ENCODE measurements at places on chromosomes 7 and 10. TPM values are rescaled to one million over a fixed set of nuclear protein-coding genes. Genes with fewer than 3 reads are reported as not detected.

DNA sequence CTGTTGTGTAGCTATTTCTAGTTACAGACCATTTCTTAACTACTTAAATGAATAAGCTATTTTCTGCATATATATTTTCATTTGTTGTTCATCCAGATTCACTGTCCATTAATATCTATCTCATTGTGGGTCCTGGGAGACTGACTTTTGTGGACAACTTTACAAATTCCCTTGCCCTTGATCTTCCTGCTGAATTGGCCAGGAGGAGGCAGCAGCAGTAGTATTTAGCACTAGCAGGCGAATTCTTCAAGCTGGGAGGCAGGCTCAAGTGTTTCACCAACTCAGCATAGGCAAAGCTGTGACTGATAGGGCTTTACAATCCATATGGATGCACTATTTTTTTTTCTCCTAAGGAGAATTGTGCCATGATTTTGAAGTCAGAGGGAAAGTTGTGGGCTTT lies 461.0 kb upstream of the NRG3 start:
- no peak for DNase-seq

The CFAP69 gene
- 10.4 TPM for total RNA-seq

- DNase-seq: no peak
Observed at GRCh38 chr7:25671111-25671510, 442.8 kb upstream of the NPVF start.

The TMEM176B gene
- total RNA-seq: 57.8 TPM

DNA sequence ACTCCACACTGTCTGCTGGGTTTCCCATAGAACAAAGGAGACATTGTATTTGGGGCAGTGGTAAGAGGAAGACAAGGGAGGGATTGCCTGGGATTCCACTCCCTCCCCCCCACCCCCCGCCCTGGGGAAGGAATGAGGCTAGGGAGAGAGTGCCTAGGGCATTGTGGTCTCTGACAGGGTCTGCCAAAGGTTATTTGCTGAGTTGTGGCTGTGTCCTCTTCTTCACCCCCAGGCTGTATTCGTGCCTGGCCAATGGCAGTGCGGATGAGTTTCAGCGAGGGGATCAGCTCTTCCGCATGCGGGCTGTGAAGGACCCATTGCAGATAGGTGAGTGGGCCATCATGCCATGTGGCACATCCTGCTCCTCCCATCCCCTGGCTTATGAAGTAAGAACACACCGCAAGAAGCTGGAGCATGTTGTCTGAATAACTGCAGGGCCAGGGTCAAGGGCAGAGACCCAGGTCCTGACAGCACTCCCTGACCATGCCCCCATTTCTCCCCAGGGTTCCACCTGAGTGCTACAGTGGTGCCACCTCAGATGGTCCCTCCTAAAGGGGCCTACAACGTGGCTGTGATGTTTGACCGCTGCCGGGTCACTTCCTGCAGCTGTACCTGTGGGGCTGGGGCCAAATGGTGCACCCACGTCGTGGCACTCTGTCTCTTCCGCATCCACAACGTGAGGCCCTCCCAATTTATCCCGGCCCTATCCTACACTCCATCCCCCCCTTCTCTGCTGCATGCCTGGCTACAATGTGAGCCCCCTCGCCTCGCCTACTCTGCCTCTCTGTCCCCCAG lies 3.7 kb downstream of the ZSWIM8 start:
- peak; percentile 68 for DNase-seq

GRCh38 chr10:19815731-19816410 lies 361 bp upstream of the PLXDC2 start:
- peak; percentile 92 for DNase-seq

GRCh38 chr7:101615446-101615845 lies 13.7 kb downstream of the MYL10 start:
- DNase-seq: no peak

DNA sequence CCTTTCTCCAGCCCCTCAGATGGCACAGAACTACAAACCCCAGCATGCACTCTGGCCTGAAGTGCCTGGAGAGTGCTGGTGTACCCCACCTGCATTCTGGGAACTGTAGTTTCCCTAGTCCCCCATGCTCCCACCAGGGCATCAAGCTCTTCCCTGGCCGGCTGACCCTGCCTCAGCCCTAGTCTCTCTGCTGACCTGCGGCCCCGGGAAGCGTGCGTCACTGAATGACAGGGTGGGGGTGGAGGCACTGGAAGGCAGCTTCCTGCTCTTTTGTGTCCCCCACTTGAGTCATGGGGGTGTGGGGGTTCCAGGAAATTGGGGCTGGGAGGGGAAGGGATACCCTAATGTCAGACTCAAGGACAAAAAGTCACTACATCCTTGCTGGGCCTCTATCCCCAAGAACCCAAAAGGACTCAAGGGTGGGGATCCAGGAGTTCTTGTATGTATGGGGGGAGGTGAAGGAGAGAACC lies 2.1 kb downstream of the NOS3 start:
- DNase-seq: no peak

- no peak for DNase-seq
Observed at GRCh38 chr10:22783807-22784206, 69.4 kb upstream of the PIP4K2A start.

The OR6B1 gene
- total RNA-seq: not detected

DNA sequence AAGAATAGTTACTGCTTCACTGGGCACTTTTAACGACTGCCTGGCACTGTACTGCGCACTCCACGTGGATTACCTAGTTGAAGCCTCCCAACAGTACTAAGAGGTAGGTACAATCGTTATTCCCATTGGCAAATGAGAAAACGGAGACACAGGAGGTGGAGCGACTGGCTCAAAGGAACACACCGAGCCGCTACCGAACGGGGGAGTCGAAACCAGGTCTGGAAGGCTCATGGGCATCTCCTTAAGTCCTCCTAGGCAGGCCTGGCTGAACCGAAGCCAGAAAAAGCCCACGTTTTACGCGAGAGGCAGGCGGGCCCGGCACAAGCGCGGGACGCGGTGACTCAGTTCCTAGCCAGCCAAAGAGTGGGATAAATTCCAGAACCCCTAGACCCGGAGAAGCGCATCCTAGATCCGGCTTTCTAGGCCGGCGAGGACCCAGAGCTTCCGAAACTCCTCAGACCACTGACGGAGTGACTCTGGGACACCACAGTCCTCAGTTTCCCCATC lies 472 bp downstream of the PDAP1 start:
- peak; percentile 93 for DNase-seq

DNA sequence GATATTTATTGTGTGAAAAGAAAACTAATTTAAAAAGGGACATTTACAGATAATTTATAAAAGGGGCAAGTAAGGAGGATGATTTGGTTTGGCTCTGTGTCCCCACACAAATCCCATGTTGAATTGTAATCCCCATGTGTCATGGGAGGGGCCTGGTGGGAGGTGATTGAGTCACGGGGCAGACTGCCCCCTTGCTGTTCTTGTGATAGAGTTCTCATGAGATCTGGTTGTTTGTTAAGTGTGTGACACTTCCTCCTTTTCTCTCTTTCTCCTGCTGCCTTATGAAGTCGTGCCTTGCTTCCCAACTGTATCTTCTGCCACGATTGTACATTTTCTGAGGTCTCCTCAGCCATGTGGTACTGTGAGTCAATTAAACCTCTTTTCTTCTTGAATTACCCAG lies 171.0 kb upstream of the SEMA3E start:
- no peak for DNase-seq

- DNase-seq: no peak
Observed at GRCh38 chr7:153381275-153382040, 621.9 kb downstream of the ACTR3B start.

GRCh38 chr7:29996321-29996720 lies 6.7 kb upstream of the SCRN1 start:
- no peak for DNase-seq

DNA sequence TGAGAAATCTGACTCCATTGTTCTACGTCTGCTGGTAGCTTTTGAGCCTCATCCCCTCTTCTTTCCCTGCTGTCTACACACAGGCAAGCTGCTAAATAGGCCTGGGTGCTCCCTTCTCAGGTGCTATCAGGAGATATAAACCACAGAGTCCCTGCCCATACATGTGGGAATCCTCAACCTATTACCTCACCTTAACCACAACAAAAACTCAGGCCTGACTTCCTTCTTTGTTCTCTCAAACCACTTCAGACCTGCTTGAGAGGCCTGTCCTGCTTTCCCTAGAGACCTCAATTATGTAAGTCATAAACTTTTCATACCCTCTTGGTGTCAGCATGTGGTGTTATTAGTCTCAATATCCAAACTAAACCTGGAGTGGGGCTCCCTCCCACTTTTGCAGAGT lies 75.0 kb upstream of the MAGI2 start:
- DNase-seq: no peak

DNA sequence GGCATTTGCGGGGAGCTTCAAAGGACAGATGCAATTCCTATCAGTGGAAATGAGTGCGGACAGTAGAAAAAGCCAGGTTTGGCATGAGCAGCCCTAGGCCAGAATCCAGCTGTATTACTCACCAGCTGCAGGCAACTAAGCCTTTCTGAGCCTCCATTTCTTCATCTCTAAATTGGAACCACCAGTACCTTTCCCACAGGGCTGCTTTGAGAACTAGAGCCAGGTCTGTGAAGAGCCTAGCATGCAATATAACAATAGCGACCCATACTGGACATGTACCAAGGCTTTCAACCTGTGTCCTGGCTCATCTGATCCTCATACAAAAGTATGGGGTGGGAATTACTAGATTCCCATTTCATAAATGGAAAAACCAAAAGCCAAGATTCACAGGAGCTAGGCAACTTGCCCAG lies 101.0 kb downstream of the GSAP start:
- no peak for DNase-seq

DNA sequence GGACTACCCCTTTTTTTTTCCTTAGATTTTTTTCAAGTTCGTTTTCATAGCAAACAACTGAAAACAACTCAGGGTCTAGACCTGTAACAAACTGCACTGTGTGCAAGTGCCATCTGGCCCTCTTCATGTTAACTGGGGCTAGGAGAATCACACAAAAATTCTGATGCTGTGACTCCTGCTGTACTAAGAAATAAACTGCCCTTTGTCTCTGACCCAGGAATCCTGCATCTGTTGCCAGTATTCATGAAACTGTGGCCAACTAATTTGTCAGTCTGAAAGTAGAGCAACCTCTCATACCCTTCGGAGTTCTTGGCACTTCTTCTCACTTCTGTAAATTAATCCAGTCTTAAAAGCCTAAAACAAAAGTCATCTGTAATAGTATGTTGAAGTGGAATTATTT lies 218.4 kb upstream of the PCDH15 start:
- DNase-seq: no peak

GRCh38 chr10:13651969-13652720 lies 65.4 kb downstream of the PRPF18 start:
- DNase-seq: no peak

DNA sequence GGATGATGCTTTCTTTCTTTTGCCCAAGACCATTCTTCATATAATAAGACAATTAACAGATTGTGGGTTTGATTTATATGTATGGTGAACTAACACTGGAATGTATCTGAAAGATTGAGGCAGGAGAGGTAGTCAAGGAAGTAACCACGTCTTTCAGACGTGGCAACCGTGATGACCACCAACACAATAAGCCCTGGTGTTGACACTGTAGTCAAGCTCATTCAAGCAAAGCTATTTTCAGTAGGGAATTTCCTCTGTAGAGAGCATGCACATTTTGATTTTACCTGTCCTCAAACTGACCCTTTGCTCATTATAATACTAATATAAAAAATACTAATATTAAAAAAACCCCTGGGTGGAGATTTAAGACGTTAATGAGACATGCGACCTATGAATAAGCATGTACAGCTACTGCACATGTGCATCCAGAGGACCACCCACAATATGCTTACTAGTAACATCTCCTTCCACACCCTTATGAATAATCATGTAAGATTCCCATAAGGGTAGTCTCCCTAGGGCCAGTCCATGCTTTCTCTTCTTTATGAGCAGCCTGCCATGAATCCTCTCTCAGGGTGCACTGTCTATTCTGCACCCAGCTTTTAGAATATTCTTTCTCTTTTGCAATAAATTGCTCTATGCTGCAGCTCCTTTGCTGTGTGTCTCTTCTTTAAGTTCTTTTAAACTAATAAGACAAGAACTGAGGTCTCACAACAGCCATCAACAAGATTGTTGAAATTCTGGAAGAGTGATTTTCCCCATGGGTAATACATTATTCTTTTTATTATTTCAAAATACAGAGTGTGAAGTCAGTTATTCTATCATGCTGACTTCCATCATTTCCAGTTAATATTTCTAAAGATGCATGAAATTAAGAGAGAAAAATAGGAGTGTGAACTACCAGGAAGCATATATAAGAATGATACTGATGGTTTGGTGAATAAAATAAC lies 151.3 kb upstream of the NPVF start:
- DNase-seq: no peak

GRCh38 chr7:18356191-18356645 lies 139.3 kb upstream of the HDAC9 start:
- no peak for DNase-seq

- DNase-seq: no peak
Observed at GRCh38 chr10:90592638-90593302, 265.1 kb downstream of the HTR7 start.

DNA sequence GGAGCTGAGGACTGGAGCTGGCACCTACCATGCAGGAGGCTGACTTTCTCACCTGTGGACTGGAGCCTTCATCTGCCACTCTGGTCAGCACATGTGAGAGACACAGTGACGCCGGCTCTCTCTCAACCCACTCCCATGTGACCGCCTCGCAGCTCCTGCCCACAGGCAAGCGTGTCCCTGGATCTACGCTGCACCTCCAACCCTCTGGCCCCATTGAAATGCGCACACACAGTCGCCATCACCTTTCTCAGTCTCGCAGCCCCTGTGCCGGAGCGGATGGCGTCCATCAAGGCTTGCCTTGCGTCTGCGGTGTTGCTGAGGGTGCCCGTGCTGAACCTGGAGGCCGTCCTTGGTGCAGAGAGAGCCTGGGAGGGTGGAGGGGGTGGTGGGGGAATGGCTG lies 242.2 kb upstream of the GRB10 start:
- no peak for DNase-seq

GRCh38 chr7:1689311-1689710 lies 19.2 kb downstream of the ELFN1 start:
- DNase-seq: no peak

DNA sequence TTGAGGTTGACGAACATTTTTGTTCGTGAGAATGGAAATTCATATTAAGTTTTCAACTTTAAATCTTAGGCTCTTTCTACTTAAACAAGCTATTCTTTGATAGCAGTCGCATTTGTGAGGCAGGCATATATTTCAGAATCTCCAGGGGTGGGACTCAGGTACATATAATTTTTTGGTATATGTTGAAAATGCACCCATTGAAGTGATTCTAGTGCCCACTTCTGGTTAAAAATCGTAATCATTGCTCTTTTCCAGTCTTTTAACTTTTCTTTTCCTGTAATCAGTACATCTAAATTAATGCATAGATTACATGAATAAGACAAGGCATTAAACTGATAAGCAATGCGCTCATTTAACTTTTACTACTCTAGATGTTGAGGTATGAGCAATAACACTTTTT lies 67.8 kb downstream of the ZNRF2 start:
- DNase-seq: no peak

The ADRA2A gene
- 187 TPM for total RNA-seq
